A673 (cell line): ENCODE measurements at places on chromosomes 11 and 22. TPM values are rescaled to one million over a fixed set of nuclear protein-coding genes. Genes with fewer than 3 reads are reported as not detected.

The ZW10 gene
- 31.4 TPM in 2 replicates for total RNA-seq

The PGA4 gene
- not detected in 2 replicates for total RNA-seq

The SMIM38 gene
- 0.59 and 0.88 TPM in 2 replicates for total RNA-seq

The HPX gene
- total RNA-seq: 4.4 and 4.5 TPM in 2 replicates

The CTSF gene
- total RNA-seq: 3.7 and 6.9 TPM in 2 replicates

The LRRC74B gene
- not detected in 2 replicates for total RNA-seq

The CCDC15 gene
- total RNA-seq: 4.3 and 5.4 TPM in 2 replicates

The DMC1 gene
- 1.7 and 2.3 TPM in 2 replicates for total RNA-seq

The ANO3 gene
- total RNA-seq: not detected in 2 replicates

The CRYBB1 gene
- not detected in 2 replicates for total RNA-seq

The NXPE4 gene
- not detected in 2 replicates for total RNA-seq

The MFRP gene
- total RNA-seq: not detected in 2 replicates

The SOX6 gene
- total RNA-seq: 27.5 and 32.1 TPM in 2 replicates

The NCF4 gene
- not detected in 2 replicates for total RNA-seq

The OSM gene
- not detected in 2 replicates for total RNA-seq

The PLAAT4 gene
- total RNA-seq: 0.97 and 1.0 TPM in 2 replicates

The BSCL2 gene
- 123 and 132 TPM in 2 replicates for total RNA-seq

The TMEM45B gene
- not detected in 2 replicates for total RNA-seq

The ZDHHC5 gene
- 72.9 and 76.9 TPM in 2 replicates for total RNA-seq

The NOX4 gene
- 0.19 and 0.63 TPM in 2 replicates for total RNA-seq

The SYT9 gene
- not detected in 2 replicates for total RNA-seq

The LIF gene
- 0.24 and 0.59 TPM in 2 replicates for total RNA-seq

The GLYATL2 gene
- 0.74 and 1.7 TPM in 2 replicates for total RNA-seq

The SMTNL1 gene
- not detected in 2 replicates for total RNA-seq

The SLC1A2 gene
- 0.11 TPM in 1 of 2 replicates, not detected in the other for total RNA-seq

The FGF19 gene
- total RNA-seq: 0.69 TPM in 1 of 2 replicates, not detected in the other

The VPREB3 gene
- 0.74 and 0.88 TPM in 2 replicates for total RNA-seq

The CD3G gene
- not detected in 2 replicates for total RNA-seq

The KLHDC7B gene
- 1.4 and 1.6 TPM in 2 replicates for total RNA-seq

The GAS2L1 gene
- 22.7 TPM in 2 replicates for total RNA-seq

The H19 gene
- total RNA-seq: not detected in 2 replicates

The OR52H1 gene
- total RNA-seq: not detected in 2 replicates

The MED15 gene
- 96.2 and 101 TPM in 2 replicates for total RNA-seq

The MICAL2 gene
- 0.44 and 1.1 TPM in 2 replicates for total RNA-seq

The SLC6A5 gene
- not detected in 2 replicates for total RNA-seq

The AMPD3 gene
- 0.19 and 0.42 TPM in 2 replicates for total RNA-seq

The OR51F2 gene
- not detected in 2 replicates for total RNA-seq

The FADS1 gene
- 442 and 490 TPM in 2 replicates for total RNA-seq

The TRMU gene
- total RNA-seq: 83.0 and 90.1 TPM in 2 replicates

The POU2AF2 gene
- total RNA-seq: not detected in 2 replicates

The CYTH4 gene
- not detected in 2 replicates for total RNA-seq

The GRM5 gene
- not detected in 2 replicates for total RNA-seq

The OR5L2 gene
- not detected in 2 replicates for total RNA-seq

The GGT5 gene
- not detected in 2 replicates for total RNA-seq

The MUC5AC gene
- total RNA-seq: not detected in 2 replicates

The PIH1D2 gene
- 2.8 and 4.3 TPM in 2 replicates for total RNA-seq

The APOA5 gene
- total RNA-seq: not detected in 2 replicates

The GLYAT gene
- total RNA-seq: 0.39 TPM in 1 of 2 replicates, not detected in the other

The OR2D2 gene
- total RNA-seq: not detected in 2 replicates

The OR52E8 gene
- total RNA-seq: not detected in 2 replicates

The DEPDC5 gene
- total RNA-seq: 39.3 and 41.1 TPM in 2 replicates

The TMEM109 gene
- 139 and 169 TPM in 2 replicates for total RNA-seq

The GVQW3 gene
- 6.2 and 9.9 TPM in 2 replicates for total RNA-seq

The KRTAP5-11 gene
- not detected in 2 replicates for total RNA-seq

The MAP6 gene
- 0.24 TPM in 1 of 2 replicates, not detected in the other for total RNA-seq

The TIMP3 gene
- total RNA-seq: 13.7 and 14.1 TPM in 2 replicates

The KRTAP5-9 gene
- total RNA-seq: not detected in 2 replicates

The LRP4 gene
- total RNA-seq: 31.8 and 39.6 TPM in 2 replicates
